ENCODE measurements at places on chromosomes 13 and 19.

- DNase-seq: no peak
Measured at GRCh38 chr13:33340631-33341030, 55.1 kb upstream of the STARD13 start.

DNA sequence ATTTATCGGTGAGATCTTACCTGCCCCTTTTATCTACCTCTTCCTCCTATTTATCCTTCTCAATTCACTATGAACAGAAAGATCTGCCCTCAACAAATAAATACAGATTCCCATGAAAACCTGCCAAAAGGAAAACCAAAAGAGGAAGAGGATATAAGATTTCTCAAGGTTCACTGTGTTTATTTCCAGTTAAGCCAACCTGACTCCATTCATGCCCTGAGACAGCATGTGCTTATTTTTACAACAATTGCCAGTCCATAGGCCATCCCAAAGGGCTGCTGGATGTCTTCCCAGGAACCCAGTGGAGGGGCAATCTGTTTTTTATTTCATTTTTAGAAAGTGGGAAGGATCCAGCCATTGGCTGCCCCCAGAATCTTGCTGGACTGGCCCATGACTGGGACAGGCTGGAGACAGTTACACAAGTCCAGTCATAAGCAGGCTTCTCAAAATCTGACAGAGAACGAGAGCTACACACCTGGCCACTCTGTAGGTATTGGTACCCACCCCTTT is 209.1 kb downstream of the IRS2 start:
- DNase-seq: no peak

DNA sequence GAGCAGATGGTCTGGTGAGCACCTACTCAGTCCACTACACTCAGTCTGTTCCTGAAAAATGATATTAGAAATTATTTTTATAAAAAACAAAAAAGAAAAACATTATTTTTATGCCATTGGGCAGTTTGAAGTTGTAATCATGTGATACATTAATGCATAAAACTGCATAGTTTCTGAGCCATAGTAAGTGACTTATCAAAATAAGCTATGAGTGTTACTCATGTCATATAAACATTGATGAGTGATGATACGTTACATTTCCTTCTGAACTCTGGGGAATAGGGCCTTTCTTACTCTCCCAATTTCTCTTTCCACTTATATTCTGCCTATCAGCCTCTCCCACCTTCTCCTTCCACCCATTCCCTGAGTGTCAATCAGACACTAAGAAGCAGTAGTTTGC is 8.9 kb downstream of the ZNF805 start:
- DNase-seq: no peak

DNA sequence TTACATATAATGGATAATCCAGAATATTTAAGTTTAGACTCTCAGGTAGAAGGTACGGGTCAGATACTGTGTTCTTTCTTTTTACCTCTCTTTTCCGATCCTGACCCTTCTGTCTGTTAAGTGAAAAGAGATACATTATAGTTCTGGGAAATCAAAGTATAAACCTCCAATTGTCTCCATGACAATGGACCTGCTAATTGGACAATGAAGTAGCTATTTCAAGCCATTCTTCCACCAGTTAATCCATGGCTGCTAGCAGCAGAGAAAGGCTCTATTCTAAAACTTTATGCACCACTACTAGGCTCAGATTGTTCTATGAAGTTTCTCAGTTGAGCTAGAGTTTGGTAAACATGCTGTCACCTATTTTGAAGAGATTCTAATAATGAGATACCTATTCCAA is 8.3 kb upstream of the NBEA start:
- no peak for DNase-seq
